Germinal center (tissue), 1 donor: ENCODE measurements at places on chromosomes 7 and 10.

GRCh38 chr7:2701832-2702593, 14.0 kb downstream of the AMZ1 start:
- DNase-seq = no peak

DNA sequence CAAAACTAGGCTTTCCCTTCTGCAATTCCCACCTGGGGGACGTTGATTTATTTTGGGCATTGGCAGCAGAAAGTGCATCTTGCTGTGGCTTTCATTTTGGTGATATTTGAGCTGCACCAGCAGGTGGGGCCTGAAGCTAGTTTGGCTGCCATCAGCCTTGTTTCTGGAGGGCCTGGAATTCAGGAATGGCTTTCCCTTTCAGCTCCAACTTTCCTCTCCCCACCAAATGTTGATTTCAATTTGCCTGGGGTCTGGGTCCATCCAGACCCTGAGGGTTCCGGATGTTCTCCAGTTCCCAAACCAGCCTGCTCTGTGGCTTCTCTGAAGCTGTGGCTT, 640.4 kb downstream of the TYW1 start:
- no peak for DNase-seq

- no peak for DNase-seq
Measured at GRCh38 chr7:107876916-107877315, 14.1 kb upstream of the DLD start.

GRCh38 chr10:35341521-35341920, 5.2 kb downstream of the CCNY start:
- DNase-seq = peak; percentile 23

DNA sequence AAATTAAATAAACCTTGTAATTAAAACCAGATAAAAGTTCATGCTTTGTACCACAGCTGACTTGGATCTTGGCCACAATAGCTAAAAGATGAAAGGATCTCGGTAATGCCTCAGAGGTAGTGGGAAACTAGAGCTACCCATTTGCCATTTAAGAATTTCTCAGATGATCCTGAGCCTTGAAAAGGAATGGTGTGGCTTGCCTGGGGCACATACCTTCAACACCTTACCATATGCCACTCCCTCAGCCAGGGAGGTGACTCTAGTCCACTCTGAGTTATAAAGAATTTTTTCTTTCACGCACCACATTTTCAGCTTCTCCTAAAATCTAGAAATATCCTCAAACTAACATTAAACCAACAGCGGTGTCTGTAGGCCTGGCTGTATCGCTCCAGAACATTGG, 516.3 kb upstream of the TEX47 start:
- no peak for DNase-seq

- DNase-seq = no peak
Measured at GRCh38 chr7:148754912-148755311, 56.2 kb downstream of the CUL1 start.

GRCh38 chr10:44883593-44884331, 27.4 kb upstream of the TMEM72 start:
- DNase-seq = no peak
